ENCODE measurements at places on chromosomes 3 and 15. TPM values are rescaled to one million over a fixed set of nuclear protein-coding genes. Genes with fewer than 3 reads are reported as not detected.
A peak's percentile ranks its signal among the peaks of the same experiment; 100 is the strongest.

GRCh38 chr3:60133269-60134162 is 1083.7 kb upstream of the CFAP20DC start:
- DNase-seq = no peak

Gene SSR3
- 130 TPM for total RNA-seq

GRCh38 chr3:110393941-110394340 is 677.7 kb upstream of the NECTIN3 start:
- no peak for DNase-seq

DNA sequence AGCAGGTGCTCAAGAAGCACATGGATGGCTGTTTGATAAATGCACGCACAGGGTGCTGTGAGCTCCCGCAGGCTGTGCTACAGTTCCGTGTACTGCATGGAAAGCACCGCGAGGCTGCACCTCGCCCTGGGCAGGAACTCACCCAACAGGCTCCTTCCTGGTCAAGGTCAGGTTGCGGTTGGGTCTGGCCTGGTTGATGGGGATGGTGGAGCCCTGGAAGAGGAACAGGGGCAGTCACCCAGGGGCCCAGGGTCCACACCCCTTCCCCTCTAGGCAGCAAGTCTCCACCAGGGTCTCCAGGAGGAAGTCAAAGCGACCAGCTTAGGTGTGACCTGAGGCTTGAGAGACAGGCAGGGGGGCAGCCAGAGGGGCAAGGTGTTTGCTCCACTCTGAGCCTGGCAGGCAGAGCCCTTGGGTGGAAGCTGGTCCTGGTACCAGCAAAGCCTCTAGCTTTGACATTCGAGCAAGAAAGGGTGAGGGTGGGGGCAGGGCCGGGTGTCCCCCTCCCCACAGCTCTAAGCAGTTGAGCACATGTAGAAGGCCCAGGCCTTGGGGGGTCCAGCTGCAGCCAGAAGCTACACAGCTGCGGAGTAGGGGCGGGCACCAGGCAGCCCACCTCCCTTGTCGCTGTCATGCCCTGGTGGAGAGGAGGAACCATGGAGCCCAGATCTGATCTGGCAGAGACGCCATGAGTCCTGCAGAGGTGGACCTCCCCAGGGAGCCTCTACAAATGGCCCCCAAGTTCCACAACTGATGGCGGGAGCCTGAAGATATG is 46.3 kb upstream of the SLC41A3 start:
- peak; percentile 59 for DNase-seq

Gene NME9
- total RNA-seq = 0.22 TPM

DNA sequence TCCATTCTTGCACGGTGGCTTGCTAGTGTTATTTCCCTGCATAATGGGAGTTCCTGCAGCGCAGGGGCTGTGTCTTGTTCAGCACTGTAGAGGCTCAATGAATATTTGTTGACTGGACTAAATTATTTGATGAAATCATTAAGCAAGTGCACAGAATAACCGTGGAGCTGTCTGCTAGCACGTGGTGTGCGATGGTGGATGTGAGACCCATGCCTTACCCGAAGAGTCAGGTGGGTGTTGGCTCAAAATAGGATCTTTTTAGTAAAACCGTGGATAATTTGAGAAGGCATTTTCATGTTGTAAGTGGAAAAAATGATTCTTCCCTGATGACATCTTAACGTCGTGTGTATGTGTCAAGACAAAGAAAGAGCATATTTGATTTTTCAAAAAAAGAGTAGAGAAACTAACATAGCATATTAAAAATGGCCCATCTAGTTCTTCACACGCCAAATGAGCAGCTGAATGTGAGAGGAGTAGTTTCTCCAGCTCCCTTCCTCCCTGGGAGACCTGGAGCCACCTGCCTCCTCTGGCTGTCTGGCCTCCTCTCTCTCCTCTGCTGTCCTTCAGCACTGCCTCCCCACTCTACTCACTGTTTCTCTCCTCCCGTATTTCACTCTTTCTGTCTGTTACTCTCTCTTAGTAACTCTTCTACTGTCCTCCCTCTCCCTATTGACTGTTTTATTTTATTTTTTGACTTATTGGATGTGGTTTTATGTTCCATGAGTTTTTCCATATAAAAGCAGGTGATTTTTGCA is 6.3 kb downstream of the FAM81A start:
- DNase-seq = no peak

Gene SLCO2A1
- total RNA-seq = 7.9 TPM

Data from lung microvascular endothelial cell (primary cell).